ENCODE measurements at places on chromosomes 7 and 10. TPM values are rescaled to one million over a fixed set of nuclear protein-coding genes. Genes with fewer than 3 reads are reported as not detected.

Gene CARD11
- 0.71 TPM for total RNA-seq

Gene EEPD1
- 10.9 TPM for total RNA-seq

Gene FKBP6
- total RNA-seq = not detected

Gene KNDC1
- total RNA-seq = 0.68 TPM

Gene HOXA5
- total RNA-seq = 9.2 TPM

Gene PUS7
- 9.1 TPM for total RNA-seq

Gene ADGRA1
- total RNA-seq = 0.14 TPM

Gene GPR15LG
- total RNA-seq = not detected

Gene MET
- total RNA-seq = 20.3 TPM

Gene ZKSCAN5
- 7.7 TPM for total RNA-seq

Gene CPN1
- not detected for total RNA-seq

Gene FAM131B
- total RNA-seq = 6.8 TPM

Gene CASP7
- total RNA-seq = 11.4 TPM

Gene CFAP69
- total RNA-seq = 4.9 TPM

Gene ABCB4
- total RNA-seq = 1.1 TPM

DNA sequence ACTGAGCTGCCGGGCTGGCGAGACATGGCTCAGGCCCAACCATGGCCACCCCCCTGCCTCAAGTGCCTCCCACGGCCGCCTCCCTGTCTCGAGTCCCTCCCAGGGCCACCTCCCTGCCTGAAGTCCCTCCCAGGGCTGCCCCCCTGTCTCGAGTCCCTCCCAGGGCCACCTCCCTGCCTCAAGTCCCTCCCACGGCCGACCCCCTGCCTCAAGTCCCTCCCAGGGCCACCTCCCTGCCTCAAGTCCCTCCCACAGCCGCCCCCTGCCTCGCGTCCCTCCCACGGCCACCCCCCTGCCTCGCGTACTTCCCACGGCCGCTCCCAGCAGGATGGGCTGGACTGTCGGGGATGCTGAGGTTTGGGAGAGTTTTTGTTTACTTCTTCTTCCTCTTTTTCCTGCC, 462.5 kb downstream of the PTPRN2 start:
- peak; percentile 57 for DNase-seq

DNA sequence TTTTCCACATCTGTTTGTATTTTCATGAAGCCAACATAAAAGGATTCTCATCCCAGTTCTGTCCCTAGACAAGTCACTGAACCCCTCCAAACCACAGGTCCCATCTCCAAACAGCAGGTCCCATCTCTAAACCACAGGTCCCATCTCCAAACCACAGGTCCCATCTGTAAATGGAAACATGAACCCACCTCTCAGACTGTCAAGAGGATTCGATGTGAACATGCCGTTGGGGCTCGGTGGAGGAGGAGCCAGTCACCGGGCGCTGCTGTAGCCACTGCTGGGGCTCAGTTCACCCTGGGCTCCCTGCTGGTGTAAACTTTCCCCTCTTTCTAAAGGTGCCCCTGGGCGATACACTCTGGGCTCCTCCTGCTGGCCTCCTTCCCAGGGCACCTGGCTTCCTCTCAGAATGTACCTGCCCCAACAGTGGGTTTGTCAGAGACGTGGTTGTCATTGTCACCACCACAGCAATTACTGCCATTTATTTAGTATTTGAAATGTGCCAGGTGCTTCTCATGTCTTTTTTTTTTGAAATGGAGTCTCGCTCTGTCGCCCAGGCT, 13.0 kb downstream of the LHPP start:
- DNase-seq = no peak

- no peak for DNase-seq
Observed at GRCh38 chr10:63703113-63703670, 182.0 kb downstream of the REEP3 start.

DNA sequence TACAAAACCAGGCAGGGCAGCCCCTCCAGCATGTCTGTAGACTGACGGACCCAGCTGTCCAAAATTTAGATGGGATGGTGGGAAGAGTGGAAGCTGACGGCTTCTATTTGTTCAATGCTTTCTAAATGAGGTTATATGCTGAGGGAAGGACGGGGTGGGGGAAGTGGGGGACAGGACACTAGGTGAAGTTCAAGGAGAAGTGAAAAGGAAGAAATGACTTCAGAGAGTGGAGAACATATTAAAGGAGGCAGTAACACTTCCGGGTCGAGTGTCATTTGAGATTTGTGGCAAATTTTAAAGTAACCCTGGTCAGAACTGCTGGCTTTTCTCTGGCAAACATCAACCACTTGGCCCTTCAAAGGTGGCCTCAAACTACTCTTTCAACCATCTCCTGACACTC, 9.4 kb downstream of the PIP4K2A start:
- no peak for DNase-seq

GRCh38 chr10:95792874-95793285, 36.9 kb downstream of the ENTPD1 start:
- no peak for DNase-seq

DNA sequence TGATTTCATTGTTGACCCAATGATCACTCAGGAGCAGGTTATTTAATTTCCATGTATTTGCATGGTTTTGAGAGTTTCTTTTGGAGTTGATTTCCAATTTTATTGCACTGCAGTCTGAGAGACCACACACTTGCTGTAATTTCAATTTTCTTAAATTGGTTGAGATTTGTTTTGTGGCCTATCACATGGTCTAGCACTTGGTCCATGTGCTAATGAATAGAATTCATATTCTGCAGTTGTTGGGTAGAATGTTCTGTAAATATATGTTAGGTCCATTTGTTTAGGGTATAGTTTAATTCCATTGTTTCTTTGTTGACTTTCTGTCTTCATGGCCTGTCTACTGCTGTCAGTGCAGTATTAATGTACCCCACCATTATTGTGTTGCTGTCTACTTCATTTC, 36.3 kb upstream of the PPP1R9A start:
- no peak for DNase-seq

DNA sequence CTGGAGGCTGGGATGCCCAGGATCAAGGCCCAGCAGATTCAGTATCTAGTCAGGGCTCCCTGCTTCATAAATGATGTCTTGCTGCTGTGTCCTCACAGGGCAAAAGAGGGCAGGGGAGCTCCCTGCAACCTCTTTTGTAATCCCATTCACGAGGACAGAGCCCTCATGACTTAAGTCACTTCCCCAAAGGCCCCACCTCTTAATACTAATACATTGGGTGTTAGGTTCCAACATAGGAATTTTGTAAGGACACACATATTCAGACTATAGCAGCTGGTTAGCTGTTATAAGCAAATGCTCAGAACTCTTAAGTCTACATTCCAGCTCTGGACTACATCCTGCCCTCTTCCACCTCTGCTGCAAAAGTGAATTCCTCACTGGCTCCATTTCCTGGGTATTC, 63.0 kb downstream of the VOPP1 start:
- no peak for DNase-seq

- no peak for DNase-seq
Observed at GRCh38 chr7:124881981-124882380, 47.6 kb downstream of the POT1 start.

- no peak for DNase-seq
Observed at GRCh38 chr10:852386-852785, 79.1 kb downstream of the LARP4B start.

DNA sequence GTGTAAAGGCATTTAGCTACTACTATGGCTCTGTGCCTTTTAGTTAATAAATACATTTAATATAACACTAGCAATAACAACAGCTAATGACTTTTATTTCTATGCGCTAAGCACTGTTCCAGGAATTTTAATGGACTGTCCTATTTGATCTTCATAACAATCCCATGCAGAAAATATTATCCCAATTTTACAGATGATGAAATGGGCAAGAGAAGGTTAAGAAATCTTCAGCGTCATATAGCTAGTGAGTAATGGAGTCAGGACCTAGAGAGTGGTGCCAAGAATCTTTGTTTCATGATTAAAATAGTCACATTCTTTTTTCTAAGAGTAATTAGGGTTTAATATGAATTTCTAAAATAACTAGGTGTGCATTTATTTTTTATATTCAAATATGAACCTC, 32.4 kb downstream of the ACTA2 start:
- no peak for DNase-seq

- DNase-seq = peak; percentile 91
Observed at GRCh38 chr10:124744102-124745050, at the start of gene FAM53B. TSS of gene FAM53B (minus strand) at chr10:124744378. CDS start at chr10:124706713, 37,665 bp downstream.

DNA sequence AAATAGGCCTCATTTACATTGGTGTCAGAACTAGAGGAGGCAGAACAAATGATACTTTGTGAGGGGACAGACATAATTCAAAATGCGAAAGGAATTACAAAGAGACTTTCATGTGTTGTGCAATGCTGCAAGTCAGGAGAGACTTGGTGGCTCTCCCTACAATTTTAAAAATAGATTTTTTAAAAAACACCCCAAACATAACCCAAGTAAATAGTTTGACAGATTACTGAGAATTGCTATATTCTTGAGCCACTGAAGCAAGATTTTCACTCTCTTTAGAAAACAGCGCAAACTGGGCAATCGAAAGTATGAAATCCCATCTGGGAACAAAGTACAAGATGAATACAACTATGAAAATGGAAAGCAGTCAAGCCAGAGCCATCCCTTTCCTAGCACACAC, 126.3 kb upstream of the NPY start:
- DNase-seq = no peak

- DNase-seq = no peak
Observed at GRCh38 chr7:24034251-24034650, 249.7 kb upstream of the NPY start.

- no peak for DNase-seq
Observed at GRCh38 chr7:117548035-117548434, 68.2 kb downstream of the CFTR start.

DNA sequence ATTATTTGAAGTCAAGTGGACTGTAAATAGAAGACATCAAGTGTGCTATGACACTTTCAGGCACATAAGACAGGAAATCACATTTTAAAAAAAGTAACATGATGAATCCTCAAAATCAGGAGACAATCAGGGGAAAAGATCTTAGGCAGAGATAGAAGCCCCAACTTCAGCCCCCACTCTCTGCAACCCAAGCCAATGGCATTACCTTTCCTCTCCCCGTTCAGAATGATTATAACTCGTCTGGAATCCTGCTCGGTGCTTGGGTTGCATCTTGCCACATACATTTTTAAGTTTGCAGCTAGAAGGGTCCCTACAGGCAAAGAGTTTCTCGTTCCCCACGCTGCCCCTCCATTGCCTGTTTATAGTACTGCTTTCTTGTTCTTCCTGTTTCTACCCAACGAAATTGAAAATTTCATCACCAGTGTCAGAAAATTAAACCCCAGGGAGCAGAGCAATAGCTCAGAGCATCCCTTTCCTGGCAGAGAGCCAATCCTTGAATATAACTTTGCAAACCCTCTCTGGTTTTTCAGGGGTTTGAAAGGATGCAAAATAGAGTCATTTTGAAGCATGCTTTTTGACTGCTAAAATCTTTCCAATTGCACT, 260.5 kb upstream of the AOAH start:
- no peak for DNase-seq

GRCh38 chr10:5895804-5896203, 5.8 kb downstream of the FBH1 start:
- no peak for DNase-seq

GRCh38 chr7:148697256-148698006, 1.3 kb upstream of the CUL1 start:
- DNase-seq = peak; percentile 74

DNA sequence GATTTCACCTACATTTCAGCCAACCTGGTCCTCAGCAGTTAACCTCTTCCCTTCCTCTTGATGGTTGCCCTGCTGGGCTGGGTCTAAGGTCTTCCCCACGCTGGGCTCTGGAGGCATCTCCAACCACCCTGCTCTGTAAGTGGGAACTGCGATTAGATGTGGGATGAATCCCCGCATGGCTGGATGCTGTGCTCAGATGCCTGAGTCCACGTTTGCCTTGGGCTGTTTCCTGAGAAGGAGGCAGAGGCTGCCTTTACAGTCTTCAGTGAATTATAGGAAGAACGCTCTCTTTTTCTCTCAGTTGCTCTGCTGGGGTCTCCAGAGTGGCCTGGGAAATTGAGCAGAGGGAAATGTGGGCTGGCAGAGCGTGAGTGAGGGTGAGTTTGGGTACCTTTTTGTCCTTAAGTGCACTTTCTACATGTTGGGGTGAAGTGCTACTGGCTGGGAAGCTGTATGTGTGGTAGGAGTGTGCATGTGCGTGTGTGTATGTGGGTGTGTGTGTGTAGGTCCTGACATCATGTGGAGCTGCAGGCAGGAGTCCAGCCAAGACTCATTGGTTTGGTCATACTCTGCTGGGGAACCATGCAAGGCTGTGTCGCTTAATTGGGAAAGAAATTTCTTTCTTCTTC, 1.5 kb downstream of the GIMAP8 start:
- DNase-seq = no peak

- DNase-seq = no peak
Observed at GRCh38 chr7:135964274-135964673, 12.9 kb downstream of the MTPN start.

GRCh38 chr7:140047197-140047596, 15.6 kb downstream of the PARP12 start:
- no peak for DNase-seq

DNA sequence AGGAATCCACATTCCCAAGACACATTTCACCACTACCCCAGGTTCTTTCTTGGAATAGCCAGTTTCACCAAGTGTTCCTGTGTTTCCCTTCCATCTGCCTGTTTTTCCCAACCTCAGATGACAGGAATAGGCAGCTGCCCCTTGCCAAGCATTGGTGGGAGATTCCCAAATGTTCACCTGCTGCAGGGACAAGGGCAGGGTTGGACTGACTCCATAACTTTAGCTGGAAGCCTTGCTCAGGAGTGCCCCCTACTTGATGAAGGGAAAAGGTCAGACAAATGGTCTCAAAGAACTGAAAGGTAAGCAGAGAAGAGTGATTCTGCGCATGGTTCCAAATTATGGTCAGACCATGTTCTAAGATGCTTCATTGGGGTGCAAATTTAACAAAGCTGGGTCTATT, 45.1 kb upstream of the LYZL1 start:
- DNase-seq = no peak

GRCh38 chr7:41786404-41786803, 83.5 kb upstream of the INHBA start:
- no peak for DNase-seq

- DNase-seq = no peak
Observed at GRCh38 chr10:35025916-35026315, 64.2 kb downstream of the CUL2 start.

DNA sequence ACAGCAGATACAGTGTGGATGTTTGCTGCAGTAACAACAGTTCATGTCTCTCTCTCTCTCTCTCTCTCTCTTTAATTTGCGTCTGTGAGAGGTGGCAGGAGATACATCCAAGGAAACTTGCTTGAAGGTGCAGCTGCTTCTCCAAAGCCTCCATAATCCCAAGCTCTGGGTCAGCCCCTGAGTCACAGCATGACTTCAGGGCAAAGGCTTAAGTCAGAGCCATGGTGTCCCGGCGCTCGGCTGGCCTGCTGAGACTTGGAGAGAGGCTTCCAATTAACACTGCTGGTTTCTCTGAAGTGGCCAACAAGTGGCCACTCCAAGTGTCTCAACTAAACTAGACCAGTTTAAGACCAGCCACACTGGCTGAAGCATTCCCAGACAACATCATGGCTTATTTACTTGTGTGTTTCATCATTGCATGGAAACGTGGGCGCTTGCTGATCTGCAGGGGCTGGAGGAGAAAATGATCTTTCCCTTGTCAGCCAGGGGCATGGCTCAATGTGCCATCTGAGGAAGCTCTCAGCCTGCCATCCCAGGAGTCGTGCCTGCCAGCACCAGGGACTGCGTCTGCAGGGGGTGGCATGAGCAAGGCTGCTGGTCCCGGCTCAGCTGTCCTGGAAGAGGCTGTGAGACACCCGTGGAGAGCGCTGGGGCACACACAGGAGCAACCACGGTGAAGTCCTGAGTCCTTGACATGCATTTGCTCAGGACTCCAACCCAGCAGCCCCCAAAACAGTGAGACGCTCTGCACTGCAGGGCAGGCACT, 254.2 kb downstream of the COBL start:
- no peak for DNase-seq

- no peak for DNase-seq
Observed at GRCh38 chr10:51596695-51597094, 102.7 kb downstream of the CSTF2T start.

GRCh38 chr10:3000048-3000447, 67.3 kb upstream of the PFKP start:
- DNase-seq = no peak

Data from sigmoid colon (tissue), 7 donors.